ENCODE measurements at places on chromosomes 5 and 9.
A peak's percentile ranks its signal among the peaks of the same experiment; 100 is the strongest.

- no peak for DNase-seq
These were observed 16.4 kb downstream of the SUB1 start for GRCh38 chr5:32601623-32602295.

- no peak for DNase-seq
These were observed 17.1 kb downstream of the C9orf43 start for GRCh38 chr9:113427629-113428028.

GRCh38 chr9:119761812-119762211, 392.6 kb upstream of the BRINP1 start:
- no peak for DNase-seq

DNA sequence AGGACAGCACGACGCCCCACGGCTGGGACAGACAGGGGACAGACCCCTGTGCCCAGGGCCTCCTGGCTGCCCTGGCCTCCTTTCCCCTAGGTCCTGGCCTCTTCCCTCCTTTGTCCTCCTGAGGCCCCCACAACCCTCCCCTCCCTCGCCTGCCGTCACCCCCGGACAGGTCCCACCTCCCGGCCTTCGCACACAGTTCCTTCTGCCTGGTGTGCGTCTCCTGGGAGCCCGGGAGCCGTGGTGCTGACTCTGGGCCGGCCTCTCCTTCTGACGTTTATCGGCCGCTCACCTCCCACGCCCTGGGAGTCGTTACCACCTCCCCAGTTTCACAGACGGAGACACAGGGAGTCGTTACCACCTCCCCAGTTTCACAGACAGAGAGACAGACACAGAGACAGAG, 25.1 kb upstream of the NOTCH1 start:
- DNase-seq: no peak

GRCh38 chr5:111299831-111300432, 75.7 kb downstream of the CAMK4 start:
- peak; percentile 19 for DNase-seq

- DNase-seq: peak; percentile 1
These were observed 181.9 kb downstream of the ZNF462 start for GRCh38 chr9:107044872-107045271.

DNA sequence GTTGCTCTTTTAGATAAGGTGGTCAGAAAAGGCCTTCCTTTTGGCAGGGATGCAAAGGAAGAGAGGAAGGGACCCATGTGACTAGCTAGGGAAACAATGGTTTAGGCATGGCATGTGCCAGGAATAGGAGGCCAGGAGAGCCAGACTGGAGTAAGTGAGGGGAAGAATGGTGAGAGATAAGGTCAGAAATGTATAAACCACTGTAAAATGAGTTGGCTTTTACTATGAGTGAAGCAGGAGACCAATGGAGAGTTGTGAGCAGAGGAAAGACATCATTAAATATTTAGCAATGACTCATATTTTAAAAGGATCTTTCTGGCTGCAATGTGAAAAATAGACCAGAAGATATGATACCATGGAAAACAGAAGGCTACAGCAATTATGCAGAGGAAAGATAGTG, 50.9 kb downstream of the AP3B1 start:
- DNase-seq: no peak

GRCh38 chr9:22990349-22990748, 543.7 kb downstream of the DMRTA1 start:
- no peak for DNase-seq

All from activated CD4-positive, alpha-beta T cell treated with anti-CD3 and anti-CD28 coated beads, Interleukin-2, Interleukin-4, amounts not matched to agents 100 ng/mL and 50 ng/mL, durations not matched to agents 16 hours and 8 hours (primary cell).